ENCODE measurements at places on chromosomes 3 and 15.

GRCh38 chr3:4709341-4709740 lies 216.2 kb downstream of the ITPR1 start:
- no peak for DNase-seq

- peak; percentile 24 for DNase-seq
Measured at GRCh38 chr3:28050885-28051284, 190.5 kb upstream of the CMC1 start.

DNA sequence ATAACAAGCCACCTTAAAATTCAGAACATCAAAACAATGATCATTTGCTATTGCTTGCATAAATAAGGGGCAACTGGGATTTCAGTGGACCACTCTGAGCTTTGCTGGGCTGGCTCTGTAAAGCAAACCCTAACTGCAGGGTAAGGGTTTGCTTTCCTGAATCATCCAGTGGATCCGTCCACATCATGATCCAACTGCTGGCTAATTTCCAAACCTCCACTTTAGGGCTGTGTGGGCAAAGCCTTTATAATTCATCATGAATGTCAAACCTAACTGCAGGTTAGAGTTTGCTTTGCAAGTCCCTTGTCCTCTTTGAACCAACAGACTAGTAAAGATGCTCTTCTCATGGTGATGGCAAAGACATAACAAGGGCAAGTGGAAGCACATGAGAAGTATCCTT lies 76.1 kb downstream of the SYNPR start:
- no peak for DNase-seq

DNA sequence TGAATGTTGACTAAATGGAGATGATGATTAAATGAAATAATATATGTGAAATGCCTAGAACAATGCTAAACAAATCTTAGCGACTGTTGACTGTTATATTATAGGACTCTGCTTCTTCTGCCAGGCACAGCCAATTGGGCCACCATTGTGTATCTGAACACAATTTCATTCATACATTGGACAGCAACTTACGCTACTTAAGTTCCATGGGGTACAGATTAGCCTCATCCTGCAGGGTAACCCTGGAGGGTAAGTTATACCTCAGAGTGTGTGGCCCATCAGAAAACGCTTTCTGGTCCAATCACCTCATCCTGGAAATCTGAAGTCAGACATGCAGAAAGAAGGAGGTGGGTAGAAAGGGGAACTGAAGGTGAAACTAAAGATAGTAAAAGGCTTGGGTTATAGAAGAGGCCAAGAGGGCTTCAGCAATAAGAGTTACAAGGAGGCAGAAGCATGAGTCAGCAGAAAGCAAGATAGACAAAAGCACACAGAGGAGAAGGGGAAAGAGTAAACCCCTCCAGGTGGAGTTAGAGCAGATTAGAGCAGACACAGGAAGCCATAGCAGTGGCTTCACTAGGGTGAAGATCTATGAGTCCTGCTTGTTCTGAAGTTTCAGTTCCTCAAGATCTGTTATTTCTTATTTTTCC lies 119.3 kb upstream of the SLC24A5 start:
- no peak for DNase-seq

DNA sequence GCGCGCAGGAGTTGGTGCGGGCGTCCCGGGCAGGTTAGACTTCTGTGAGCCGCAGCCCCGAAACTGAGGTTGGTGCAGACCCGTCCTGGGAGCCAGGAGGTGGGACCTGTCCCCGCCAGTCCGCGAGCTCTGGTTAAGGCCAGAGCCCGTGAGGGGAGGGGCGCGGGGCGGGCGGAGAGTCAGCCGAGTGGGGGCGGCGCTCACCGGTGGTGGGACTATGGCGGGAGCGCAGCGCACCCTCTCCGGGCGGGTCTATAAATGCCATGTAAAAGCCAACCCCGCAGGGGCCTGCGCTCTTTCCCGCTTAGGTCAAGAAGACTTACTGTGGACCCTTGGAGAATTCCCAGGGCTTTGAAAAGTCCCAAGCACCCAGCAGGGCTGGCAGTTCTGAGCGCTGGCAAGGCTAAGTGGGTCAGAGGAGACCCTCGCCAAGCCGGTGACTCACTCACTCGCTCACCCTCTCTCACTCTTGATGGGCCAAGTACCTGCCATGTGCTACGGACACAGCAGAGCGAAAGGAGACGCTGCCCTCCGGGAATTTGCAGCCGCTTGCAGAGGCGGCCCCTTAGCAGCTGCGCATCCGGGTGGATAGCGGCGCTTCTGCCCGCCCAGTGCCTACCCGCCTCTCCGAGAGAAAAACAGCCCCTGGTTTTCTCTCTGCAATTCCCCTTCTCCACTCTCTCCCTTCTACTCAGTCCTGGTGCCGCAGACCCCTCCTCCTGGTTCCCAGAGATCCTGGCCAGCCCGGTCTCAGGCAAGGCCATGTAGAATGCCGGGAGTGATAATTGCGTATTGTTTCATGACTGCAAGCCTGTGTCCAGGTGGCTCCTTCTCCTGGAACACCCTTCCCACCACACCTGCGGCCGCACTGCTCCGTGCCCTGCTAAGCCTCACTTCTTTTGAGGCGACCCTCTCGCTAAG lies at the start of gene ALDH1L1:
TSS of gene ALDH1L1 (minus strand) at position 110 of the 921 bp plus-strand sequence. CDS start 19,607 bp downstream, outside the sequence.
- peak; percentile 4 for DNase-seq

DNA sequence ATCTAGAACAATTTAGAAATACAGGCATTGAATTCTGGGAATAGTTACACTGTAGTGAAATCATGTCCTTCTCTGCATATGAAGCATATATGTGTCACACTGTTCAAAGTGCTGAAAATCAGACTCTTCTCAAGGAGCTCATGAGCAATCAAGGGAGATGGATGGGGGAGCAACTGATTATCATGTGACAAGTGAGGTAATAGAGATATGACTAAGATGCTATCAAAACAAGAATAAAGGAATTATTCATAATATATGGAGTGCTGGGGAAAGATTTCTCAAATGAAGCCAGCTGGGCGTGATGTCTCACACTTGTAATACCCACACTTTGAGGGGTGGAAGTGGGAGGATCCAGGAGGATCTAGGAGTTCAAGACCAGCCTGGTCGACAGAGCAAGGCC lies 74.9 kb upstream of the CHRNB4 start:
- DNase-seq = peak; percentile 55

DNA sequence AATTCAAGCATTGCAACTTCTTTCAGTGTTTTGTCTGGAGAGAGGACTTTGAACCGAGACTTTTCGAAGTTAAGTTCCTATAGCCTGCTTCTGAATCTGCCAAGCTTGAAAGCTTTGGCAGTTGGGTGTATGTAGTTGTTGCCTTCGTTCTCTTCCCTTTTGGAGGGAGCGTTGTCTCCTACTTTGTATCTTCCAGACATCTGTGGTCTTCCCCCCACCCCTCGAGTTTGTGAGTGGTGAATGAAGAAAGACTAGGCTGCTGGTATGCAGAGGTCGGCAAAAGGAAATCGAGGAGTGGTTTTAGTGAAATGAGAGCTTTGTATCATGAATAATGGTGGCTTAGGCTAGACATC lies 1.3 kb downstream of the CTNNB1 start:
- DNase-seq = peak; percentile 25

DNA sequence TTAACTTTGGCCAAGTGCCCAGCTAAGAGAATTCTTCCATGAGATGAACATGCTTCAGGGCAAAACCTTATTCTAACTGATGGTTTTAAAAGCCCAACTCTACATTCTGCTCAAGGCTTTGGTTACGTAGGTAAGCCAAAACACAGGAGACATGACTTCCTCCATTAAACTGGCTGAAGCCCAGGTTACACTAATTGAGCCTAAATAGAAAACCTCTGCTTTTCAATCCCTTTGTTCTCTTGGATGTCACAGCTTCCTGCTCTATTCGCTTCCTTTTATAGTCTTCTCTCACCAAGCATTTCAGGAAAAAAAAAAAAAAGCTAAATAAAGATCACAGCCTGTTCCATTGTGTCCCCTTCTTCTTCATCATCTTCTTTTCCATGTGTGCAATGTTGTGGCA lies 420.4 kb downstream of the TIGIT start:
- no peak for DNase-seq

DNA sequence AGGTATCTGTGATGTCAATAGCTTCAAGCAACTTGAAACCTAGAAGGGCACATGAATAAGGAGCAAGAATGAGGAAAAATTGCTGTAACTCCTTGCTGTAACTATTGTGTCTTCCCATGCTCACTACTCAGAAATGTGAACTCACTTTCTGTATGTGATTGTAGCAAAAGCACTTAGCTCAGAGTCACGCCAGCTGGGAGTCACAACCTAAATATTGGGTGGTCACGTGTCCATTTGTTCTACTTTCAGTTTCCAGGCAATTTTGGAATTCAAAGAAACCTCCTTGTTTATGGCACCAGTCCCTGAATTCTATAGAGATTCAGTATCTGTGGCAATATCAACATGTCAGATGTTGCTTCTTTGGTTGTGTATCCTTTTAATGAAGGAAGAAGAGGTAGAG lies 241.6 kb upstream of the AZI2 start:
- DNase-seq = no peak

DNA sequence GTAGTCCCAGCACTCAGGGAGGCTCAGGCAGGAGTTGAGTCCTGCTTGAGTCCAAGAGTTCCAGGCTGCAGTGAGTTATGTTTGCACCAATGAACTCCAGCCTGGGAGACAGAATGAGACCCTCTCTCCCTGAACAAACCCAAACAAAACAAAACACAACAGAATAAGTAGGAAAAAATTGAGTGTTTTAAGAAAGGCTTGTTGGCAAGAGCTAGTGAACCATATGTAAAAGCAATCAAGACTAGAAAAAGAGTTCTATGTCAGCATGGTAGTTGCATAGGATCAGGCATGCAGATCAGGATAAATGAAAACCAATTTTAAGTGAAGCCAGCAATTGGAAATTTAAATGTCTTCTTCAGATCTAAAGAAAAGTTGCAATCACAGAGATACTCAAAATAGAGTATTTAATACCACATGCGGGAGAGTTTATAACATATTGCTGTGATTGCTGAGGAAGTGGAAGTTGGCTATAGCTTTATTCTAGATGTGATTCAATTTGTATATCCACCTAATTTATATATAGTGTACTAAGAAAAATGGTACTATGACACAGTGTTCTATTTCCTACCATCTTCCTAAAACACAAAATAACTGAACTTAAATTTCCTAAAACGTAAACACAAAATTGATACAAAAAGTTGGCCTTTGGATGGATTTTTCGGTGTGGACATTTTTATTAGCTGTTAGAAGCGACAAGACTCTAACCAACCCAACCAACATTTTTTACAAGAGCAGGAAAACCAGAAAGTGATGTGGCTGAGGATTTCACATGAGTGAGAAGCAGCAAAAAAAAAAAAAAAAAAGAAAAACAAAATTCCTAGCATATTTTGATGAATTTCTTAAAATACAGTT lies 101.9 kb upstream of the ROBO1 start:
- no peak for DNase-seq

GRCh38 chr3:10996345-10997013 lies 3.9 kb downstream of the SLC6A1 start:
- no peak for DNase-seq

DNA sequence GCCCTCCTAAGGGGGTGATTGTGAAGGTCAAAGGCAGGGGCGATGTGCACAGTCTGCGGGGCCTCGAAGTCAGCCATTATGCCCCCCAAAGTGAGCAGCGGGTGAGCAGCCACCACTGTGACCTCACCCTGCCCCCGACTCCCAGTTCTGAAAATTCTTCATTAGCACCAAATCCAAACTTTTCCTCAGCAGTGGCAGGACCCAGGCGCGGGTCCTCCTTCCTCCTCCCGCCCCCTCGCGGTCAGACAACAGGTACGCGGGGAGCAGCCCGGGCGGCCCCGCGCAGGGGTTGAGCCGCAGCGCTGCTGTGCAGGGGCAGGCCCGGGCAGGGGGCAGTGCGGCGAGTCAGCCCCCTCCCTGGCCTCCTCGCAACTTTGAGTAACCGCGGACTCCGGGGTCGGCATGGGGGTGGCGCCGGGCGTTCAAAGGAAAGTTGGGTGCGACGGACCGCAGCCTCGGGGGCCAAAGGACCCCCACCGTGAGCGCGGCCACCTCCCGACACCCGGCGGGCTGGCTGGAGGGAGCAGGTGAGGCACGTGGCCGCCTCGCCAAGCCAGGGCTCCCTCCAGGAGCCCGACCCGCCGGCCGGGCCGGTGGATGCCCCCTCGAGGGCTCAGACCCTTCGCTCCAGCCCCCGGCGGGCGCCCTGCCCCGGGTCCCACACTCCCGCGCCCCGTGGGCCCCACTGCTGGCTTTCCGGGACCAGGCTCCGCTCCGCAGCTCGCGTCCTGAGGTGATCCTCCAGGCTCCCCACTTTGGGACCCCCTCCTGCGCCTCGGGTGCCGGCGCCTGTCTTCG lies 49.4 kb upstream of the CCDC174 start:
- no peak for DNase-seq

- DNase-seq = peak; percentile 47
Measured at GRCh38 chr15:83292317-83292716, 7.9 kb upstream of the BNC1 start.

DNA sequence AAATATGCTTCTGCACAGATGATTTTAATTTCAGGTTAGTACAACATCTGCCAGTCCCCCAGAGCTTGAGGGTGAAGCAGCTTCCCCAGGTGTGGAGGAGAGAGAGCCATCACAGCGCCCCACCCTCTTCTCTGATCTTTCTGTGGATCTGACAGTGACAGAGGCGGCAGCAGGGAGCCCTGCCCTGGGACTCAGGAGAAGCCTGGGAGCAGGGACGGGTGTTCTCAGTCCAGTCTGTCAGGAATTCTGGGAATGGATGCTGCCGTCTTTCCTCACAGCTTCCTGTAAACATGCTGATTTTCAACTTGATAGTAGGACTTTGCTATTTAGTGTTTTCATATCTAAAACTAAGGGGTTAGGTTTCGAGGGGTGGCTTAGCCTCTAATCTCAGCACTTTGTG lies 11.4 kb upstream of the RAB8B start:
- DNase-seq = no peak

- DNase-seq = no peak
Measured at GRCh38 chr3:43346978-43347749, 60.8 kb downstream of the SNRK start.

- DNase-seq = no peak
Measured at GRCh38 chr15:84983711-84984110, 2.1 kb downstream of the PDE8A start.

- DNase-seq = no peak
Measured at GRCh38 chr3:62211675-62212429, 161.5 kb downstream of the FEZF2 start.

DNA sequence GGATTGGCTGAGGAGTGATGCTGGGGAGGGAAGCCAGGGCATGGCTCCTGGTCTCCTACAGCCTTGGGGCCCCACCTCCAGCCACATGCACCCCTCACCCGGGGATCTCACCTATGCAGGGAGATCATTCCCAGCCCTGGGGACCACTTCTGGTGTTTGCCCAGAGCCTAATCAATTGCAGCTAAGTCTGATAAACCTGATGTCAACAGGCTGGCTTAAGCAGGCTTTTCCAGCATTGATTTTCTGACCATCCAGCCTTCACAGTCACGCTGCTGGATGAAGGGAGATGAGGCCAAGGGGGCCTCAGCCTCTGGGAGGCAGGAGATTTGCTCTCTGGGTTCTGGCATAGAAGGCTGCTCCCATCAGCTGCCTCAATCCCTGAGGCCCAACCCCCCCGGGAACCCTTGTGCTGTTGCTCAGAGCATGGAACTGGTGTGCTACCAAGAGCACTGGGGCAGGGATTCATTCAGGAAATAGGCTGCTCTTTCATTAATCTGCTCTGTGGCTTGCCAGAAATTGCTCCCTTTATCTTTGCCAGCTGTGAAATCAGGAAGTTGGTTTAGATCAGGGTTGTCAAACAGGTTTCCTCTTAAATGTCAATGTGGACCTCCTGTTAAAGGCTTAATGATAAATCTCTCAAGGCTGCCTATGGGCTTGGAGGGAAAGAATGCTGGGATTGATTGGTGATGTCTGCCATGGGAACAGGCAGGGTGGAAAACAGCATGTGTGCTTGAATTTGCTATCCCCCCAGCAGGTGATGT lies 19.0 kb downstream of the FAM3D start:
- DNase-seq = no peak

GRCh38 chr15:82314769-82315518 lies 34.3 kb downstream of the GOLGA6L10 start:
- no peak for DNase-seq

- DNase-seq = no peak
Measured at GRCh38 chr3:53171064-53171418, 10.0 kb downstream of the PRKCD start.

Data from skeletal muscle cell (primary cell).